ENCODE measurements at places on chromosomes 2 and 18.

GRCh38 chr2:196068271-196069209, at the start of gene DNAH7:
Gene DNAH7 (minus strand): TSS chr2:196068837. CDS start chr2:196068711, 126 bp downstream.
- peak; percentile 85 for DNase-seq

DNA sequence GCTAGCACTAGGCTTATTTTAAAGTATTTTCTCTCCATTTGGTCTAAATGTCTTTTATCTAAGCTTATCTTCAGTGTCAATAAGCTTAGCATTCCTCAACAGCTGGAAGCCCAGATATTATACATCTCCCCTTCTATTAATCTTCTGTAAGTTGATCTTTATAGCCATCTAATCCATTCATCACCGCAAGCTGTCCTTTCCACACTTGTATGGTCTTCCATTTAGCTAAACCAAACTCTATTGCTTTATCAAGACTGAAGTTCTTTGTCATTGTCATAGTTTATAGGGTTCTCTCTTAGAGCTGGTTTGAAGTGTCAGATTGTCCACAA, 101.3 kb upstream of the GPR45 start:
- DNase-seq, result no peak

- no peak for DNase-seq
Observed at GRCh38 chr2:31511376-31511775, 69.4 kb downstream of the SRD5A2 start.

GRCh38 chr2:157932480-157933159, 56.5 kb upstream of the ACVR1 start:
- no peak for DNase-seq

DNA sequence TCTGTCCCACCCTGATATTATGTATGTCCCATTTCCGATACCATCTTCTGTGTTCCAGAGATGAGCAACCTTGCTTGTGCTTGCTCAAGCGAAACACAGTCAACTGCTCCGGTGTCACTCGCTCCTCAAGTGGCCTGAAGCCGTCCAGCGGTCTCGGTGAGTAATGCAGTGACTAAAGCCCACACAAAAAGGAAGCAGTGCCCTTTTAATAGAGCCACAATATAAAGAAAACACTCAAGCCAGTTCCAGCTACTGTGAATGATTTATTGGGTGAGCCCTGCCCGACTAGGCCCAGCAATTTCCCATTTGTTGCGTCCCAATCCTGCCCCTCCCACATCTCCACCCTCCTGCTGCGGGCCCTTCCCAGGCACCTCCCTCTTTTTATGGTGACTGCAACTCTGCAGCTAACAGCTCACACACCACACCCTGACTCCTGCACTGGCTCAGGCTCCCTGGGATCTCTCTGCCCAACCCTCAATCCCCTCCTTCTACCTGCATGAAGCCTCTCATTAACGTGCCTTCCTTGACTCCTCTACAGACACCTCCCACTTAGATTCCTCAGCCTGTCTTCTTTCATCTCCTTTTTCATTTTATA, 44.2 kb upstream of the DSC1 start:
- DNase-seq, result peak; percentile 67

- DNase-seq, result no peak
Observed at GRCh38 chr2:175579646-175580045, 398.1 kb upstream of the ATP5MC3 start.

DNA sequence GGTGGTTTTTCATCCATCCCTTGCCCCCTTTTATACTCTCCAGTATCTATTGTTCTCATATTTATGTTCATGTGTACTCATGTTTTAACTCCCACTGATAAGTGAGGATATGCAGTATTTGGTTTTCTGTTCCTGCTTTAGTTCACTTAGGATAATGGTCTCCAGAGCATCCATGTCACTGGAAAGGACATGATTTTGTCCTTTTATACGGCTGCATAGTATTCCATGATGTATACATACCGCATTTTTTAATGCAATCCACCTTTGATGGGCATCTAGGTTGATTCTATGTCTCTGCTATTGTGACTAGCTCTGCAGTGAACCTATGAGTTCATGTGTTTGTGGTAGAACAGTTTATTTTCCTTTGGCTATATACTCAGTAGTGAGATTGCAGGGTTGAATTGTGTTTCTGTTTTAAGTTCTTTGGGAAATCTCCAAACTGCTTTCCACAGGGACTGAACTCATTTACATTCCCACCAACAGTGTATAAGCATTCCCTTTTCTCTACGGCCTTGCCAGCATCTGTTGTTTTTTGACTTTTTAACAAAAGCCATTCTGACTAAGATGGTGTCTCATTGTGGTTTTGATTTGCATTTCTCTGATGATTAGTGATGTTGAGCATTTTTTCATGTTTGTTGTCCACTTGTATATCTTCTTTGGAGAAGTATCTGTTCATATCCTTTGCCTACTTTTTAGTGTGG, 420.2 kb downstream of the THSD7B start:
- DNase-seq, result peak; percentile 62

DNA sequence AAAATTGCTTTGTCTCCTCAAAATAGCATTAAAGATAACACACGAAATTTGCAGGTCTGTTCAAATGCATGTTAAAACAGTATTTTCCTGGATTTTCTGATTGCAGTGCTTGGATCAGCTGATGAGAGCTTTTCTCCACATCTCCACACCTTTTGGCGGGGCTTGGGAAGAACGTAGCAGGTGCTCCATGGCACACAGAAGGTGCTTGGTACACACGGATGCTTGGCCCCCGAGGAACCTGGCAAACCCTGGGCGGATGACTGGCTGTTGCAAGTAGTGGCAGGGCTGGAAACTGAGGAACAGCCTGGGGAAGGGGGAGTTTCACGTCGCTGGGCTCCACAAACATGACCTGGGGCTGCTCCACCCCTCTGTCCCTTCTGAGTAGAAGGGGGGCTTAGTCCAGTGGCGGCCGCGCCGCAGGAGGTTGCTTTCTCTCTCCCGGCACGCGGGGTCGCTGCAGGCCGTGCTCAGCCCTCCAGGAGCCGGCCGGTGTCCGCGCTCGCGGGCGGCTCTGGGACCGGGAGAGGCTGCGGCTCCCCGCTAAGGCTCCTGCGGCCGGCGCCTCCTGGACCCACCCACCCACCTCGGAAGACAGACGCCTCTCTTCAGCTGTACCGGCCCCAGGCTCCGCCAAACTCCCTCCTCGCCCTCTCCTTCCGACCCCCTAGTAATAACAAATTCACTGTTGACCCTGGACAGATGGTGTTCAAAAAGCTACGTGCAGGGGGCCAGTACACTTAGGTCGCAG, 69.3 kb downstream of the MARCO start:
- peak; percentile 19 for DNase-seq

GRCh38 chr2:156311976-156312375, 20.5 kb downstream of the NR4A2 start:
- no peak for DNase-seq

DNA sequence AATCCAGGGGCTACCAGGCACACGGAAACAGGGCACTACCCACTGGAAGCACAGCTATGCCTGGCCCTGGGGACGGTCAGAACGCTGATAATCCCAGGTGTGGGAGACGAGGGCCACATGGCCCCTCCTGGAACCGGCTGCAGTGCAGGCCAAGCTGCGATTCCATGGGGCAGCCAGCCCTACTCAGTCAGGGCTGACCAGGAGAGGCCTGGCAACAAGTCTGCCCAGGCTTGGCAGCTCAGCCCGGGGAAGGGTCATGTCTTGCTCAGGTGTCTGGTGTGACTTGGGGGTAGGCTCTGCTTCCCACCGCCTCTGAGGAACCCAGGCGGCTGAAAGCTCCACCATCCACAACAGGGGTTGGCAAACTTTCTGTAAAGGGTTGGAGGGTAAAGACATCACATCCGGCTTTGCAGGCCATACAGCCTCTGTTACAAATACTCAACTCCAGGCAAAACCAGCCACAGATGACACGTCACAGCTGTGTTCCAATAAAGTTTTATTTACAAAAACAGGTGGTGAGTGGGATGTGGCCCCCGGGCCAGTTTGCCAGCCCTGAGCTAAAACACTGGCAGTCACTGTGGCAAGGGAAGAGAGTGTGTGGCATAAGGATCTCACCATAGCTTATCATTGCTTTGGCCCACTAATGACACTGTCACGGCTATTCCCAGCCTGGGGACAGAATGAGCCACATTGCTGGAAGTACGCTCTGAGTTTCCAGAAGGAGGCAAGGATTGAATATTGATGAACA, 85.2 kb downstream of the NDUFA10 start:
- DNase-seq, result no peak

- peak; percentile 32 for DNase-seq
Observed at GRCh38 chr18:50429207-50429948, 54.5 kb downstream of the SKA1 start.

DNA sequence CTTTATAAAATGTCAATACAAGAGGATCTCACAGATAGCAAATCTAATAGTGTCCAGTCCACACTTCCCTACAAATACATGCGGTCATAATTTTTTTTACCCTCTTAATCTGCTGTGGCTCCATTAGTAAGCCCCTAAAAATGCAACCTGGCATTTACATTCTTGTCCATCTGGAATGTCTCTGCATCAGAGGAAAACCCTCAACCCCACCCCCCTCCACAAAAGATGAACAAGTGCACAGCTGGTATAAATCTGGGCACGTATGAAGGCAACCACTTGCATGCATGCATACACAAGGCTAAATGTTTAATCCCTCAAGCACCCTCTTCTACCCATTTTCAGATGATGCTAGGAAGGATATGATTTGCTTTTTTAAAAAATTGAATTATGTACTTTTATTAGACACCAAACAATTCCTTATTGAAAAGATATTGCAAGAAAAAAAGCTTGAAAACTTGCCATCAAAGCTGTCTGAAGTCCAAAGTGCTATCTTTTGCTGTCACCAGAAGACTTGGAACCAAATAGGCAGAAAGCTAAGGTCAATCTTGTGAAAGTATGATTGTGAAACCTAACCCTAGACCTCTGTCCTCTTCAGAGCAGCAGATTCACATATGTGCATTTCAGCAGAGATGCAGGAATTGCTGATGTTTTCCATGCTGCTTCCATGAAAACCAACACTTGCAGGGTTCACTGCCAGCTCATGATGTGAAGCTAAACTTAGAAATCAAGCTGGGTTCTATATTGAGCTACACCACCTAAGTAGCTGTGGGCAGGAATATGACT, 39.0 kb downstream of the IRS1 start:
- DNase-seq, result peak; percentile 85

- no peak for DNase-seq
Observed at GRCh38 chr18:57728941-57729511, 74.1 kb downstream of the ATP8B1 start.

DNA sequence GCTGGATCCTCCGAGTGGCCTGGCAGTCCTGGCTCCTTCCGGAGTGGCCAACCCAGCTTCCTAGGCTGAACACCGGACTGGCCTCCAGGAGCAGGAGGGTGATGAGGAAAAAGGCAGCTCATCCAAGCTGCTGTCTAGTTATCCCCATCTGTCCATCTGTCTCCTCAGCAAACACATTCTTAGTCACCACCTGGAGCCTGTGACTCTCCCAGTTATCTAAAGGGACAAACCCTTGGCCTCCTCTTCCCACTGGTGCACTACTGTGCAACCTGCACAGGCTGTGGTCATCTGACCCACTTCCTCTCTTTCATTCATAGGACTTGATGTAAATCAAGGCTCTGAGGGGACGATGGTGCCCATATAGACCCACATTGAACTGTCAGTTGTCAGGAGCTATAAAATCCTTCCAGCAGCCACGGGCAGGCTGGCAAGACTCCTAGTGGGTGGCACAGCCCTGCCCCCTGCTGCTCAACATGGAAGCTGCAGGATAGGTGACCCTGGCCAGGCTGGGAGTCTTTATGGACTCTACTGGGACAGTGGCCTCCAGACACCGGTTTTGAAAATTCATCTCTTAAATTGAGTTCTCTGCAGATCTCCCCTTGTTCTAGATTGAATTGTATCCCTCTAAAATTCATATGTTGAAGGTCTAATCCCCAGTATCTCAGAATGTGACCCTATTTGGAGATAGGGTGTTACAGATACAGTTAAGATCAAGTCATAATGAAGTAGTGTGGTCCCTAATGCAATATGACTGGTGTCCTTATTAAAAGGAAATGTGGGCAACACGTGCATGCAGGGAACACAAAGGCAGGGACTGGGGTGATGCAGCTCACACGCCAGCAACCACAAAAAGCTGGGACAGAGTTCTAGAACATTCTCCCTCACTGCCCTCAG, 29.3 kb upstream of the DUSP2 start:
- peak; percentile 55 for DNase-seq

DNA sequence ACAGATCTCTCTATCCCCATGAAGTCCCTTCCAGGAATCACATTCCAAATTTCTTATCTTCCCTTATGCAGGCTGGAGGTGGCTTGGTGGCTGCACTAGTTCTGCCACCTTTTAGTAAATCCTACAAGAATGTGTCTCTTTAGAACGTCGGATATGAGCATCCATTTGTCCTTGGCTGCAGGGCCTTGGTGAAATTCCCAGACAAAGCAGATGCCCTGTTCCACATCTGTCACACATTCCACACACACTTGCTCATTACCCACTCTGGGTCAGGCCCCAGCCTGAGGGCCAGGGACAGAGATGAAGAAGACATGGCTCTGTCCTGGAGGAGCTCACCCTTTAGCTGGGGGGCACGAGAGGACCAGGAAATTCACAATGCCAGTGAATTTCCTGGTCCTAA, 31.2 kb upstream of the GPR17 start:
- no peak for DNase-seq

GRCh38 chr2:105395691-105396090, 3.2 kb downstream of the FHL2 start:
- DNase-seq, result no peak

GRCh38 chr2:12335131-12335530, 381.6 kb upstream of the TRIB2 start:
- no peak for DNase-seq

- no peak for DNase-seq
Observed at GRCh38 chr2:176614049-176614448, 344.8 kb downstream of the MTX2 start.

DNA sequence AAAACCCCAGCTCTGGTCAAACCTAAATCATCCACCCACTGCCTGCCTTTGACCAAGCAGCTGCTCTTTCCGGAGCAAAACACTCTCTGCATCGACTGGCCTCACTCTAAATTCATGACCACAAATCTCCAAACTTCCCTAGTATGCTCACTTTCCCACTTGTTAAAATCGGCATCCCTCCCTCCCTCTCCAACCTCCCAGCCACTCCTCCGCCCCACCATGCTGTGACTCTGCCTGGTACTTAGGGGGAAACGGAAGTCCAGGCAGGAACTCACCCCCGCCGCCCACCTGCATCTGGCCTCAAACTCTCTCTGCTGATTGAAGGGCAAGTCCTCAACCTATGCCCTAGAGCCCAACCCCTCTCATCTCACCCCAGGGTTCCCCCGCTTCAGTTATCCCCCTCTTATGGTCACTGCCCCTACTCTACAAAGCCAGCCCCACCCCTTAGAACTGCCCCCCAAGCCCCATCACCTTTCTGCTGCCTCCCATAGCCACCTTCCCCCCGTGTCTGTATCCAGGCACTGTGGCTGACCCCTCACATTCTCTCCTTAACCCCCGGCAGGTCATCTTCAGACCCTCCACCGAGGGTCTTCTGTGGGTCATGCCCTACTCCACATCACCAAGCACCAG, 3.8 kb upstream of the ADRA2B start:
- no peak for DNase-seq

- no peak for DNase-seq
Observed at GRCh38 chr18:36613069-36613468, 215.7 kb downstream of the TPGS2 start.

- no peak for DNase-seq
Observed at GRCh38 chr2:194824450-194824849, 832.6 kb upstream of the SLC39A10 start.
